ENCODE measurements at places on chromosomes 11 and 22. TPM values are rescaled to one million over a fixed set of nuclear protein-coding genes. Genes with fewer than 3 reads are reported as not detected.

The SYCE3 gene
- total RNA-seq: not detected

The PRDM11 gene
- total RNA-seq: 4.5 TPM

The MN1 gene
- 0.25 TPM for total RNA-seq

The TMEM191B gene
- total RNA-seq: 0.13 TPM

The TH gene
- total RNA-seq: not detected

The APOBEC3F gene
- total RNA-seq: 4.4 TPM

The NNMT gene
- 133 TPM for total RNA-seq

The GVQW3 gene
- total RNA-seq: 0.38 TPM

The APOL6 gene
- total RNA-seq: 10.6 TPM

The ACRV1 gene
- not detected for total RNA-seq

The PLAAT5 gene
- total RNA-seq: not detected

The FGF3 gene
- total RNA-seq: not detected

The CFL1 gene
- total RNA-seq: 976 TPM

The RPL27A gene
- total RNA-seq: 1,131 TPM

The OR52A1 gene
- not detected for total RNA-seq

The TTLL12 gene
- total RNA-seq: 24.7 TPM

The MMP12 gene
- not detected for total RNA-seq

The SMIM35 gene
- not detected for total RNA-seq

The WNT7B gene
- total RNA-seq: not detected

The JAML gene
- under 0.01 TPM for total RNA-seq

The FOLH1 gene
- under 0.01 TPM for total RNA-seq

The SPDYC gene
- not detected for total RNA-seq

The TESMIN gene
- 2.1 TPM for total RNA-seq

The APOBEC3B gene
- 0.76 TPM for total RNA-seq

The OR52I2 gene
- total RNA-seq: not detected

The DGAT2 gene
- 1.3 TPM for total RNA-seq

The SLC15A3 gene
- total RNA-seq: 5.3 TPM

The MYBPC3 gene
- not detected for total RNA-seq

The DHCR7 gene
- 57.5 TPM for total RNA-seq

The NAALAD2 gene
- 0.26 TPM for total RNA-seq

The CCND1 gene
- total RNA-seq: 302 TPM

The DPAGT1 gene
- total RNA-seq: 10.5 TPM

The ATG16L2 gene
- total RNA-seq: 8.9 TPM

The PSMD13 gene
- 142 TPM for total RNA-seq

The MS4A7 gene
- not detected for total RNA-seq

The CALCA gene
- not detected for total RNA-seq

The OR5B21 gene
- total RNA-seq: not detected

The BIK gene
- 1.4 TPM for total RNA-seq
